ENCODE measurements at places on chromosomes 1 and 21.

- no peak for DNase-seq
Observed at GRCh38 chr21:38753114-38753513, 52.6 kb upstream of the ETS2 start.

DNA sequence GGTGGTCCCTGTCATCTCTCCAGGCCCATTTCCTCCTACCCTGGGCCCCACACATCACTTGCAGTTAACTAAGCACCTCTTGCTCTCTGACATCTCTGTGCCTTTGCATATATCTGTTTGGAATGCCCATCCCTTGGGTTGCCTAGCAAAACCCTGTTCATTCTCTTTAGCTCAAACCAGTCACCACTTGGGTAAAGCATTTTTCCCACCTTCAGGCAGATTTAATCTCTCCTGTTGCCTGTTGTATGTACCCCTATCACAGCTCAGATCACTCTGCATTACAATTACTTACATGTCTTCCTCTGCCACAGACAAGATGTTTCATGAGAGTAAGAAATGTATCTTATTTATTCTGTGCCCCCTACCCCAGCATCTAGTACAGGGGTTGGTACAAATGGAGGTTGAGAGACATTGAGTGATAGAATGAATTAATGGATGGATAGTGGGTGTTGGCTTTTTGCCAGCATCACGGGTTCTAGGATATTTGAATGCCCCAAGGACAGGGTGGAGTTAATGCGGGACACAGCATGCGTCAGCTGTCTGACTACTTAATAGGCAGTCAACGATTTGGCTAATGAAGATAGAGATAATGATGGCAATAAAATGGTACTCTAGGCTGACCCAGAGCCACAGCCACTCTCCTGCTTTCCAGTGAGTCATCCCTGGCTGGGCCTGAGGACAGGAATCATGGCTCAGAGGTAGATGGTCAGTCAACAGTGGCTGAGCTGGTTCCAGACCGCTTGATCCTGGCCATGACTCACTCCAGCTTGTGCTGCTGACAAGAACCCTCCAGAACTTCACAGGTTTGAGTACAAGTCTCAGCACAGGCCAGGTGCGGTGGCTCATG lies 6.5 kb downstream of the NR0B2 start:
- DNase-seq: peak; percentile 42

GRCh38 chr1:117237726-117238381 lies 27.1 kb upstream of the VTCN1 start:
- DNase-seq: peak; percentile 6

- DNase-seq: no peak
Observed at GRCh38 chr1:13836136-13836535, 136.1 kb downstream of the PRDM2 start.

GRCh38 chr1:85278853-85279314 lies 2.5 kb upstream of the BCL10 start:
- DNase-seq: peak; percentile 87

- DNase-seq: peak; percentile 9
Observed at GRCh38 chr21:33451634-33452071, 28.1 kb downstream of the TMEM50B start.

DNA sequence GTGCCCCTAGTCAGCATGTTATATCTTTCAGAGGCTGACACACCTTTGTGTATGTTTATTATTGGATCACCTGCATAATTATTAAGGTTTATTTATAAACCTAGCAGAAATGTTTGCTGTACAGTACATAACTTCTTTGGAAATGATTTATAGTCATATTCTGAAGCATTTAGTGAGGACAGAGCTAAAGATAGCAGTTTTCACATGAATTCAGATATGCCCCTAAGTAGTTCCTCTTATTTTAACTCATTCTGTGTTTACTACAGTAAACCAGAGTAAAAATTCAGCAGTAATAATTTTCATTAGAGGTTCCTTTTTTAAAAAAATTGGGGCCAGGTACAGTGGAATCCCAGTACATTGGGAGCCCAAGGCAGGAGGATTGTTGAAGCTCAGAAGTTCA lies 21.4 kb upstream of the BMP8A start:
- no peak for DNase-seq

- peak; percentile 59 for DNase-seq
Observed at GRCh38 chr1:42173155-42173933, 8.8 kb upstream of the GUCA2A start.

DNA sequence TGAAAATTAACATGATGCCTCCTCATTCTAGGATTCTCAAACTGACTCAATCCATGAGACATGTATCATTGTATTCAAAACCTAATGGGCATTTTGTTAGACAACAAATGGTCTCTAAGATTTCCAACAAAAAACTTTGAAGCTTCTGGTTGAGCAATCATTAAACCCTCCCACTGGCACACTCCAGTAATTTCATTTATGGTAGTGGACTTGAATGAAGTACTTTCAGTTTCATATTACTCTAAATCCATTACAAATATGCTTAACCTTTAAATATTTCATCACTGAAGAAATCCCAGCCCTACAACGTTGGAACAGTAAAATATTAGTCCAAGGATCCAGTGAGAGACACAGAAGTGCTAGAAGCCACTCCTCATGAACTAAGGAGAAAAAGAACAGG lies 43.5 kb downstream of the GBP6 start:
- DNase-seq: no peak

DNA sequence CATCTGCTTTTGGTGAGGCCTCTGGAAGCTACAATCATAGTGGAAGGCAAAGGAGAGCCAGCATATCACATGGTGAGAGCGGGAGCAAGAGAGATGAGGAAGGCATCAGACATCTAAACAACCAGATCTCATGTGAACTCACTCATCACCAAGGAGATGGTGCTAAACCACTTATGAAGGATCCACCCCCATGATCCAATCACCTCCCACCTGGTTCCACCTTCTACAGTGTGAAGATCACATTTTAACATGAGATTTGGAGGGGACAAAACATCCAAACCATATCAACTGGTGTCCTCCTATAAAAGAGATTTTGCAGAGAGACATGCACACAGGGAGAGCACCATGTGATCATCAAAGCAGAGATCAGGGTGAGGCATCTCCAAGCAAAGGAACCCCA lies 578.6 kb downstream of the MATN1 start:
- DNase-seq: no peak

GRCh38 chr1:218156595-218156994 lies 128.5 kb upstream of the RRP15 start:
- DNase-seq: no peak

DNA sequence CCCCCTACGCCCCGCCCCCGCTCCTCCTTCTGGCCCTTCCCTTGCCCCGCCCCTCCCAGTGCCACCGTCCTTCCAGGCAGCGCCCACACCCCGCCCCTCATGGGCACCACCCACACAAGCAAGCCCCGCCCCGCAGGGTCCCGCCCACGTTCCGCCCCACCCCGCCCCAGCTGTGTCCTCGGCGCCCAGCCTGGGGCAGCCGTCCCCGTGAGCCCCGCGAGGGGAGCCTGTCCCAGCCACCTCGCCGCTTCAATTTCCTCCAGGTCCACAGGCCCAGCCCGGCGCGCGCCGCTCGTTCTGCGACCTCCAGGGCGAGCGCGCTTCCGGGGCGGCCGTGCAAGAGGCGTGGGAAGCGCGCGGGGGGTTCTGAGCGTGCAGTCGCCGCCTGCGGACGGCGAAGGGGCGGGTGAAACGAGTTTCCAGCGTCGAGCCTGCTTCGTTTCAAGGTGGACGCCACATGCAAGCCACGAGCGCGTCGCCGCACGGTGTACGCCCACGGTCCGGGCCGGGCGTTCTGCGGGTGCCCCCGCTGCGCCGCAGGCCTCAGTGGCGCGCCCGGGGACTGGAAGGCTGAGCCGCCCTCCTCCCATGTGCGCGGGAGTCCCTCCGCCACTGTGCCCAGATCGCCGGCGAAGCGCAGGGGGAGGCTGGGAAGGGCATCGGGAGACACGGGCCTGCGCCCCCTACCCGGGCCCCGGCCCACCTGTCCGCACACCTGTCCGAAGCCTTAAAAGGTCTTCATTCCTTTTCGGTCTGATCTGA lies 10.8 kb upstream of the FAAP20 start:
- DNase-seq: peak; percentile 93

Data from LoVo (cell line).